ENCODE measurements at places on chromosomes 3 and 15.

- H3K27me3 ChIP-seq: no peaks in the 10 kb centered on the region
- H3K36me3 ChIP-seq: no peaks in the 10 kb centered on the region
- no peaks in the 10 kb centered on the region for H3K4me1 ChIP-seq
- no peak for DNase-seq
- H3K27ac ChIP-seq: no peak overlapping the region
Measured at GRCh38 chr3:124516333-124516732, 213.9 kb upstream of the UMPS start.

DNA sequence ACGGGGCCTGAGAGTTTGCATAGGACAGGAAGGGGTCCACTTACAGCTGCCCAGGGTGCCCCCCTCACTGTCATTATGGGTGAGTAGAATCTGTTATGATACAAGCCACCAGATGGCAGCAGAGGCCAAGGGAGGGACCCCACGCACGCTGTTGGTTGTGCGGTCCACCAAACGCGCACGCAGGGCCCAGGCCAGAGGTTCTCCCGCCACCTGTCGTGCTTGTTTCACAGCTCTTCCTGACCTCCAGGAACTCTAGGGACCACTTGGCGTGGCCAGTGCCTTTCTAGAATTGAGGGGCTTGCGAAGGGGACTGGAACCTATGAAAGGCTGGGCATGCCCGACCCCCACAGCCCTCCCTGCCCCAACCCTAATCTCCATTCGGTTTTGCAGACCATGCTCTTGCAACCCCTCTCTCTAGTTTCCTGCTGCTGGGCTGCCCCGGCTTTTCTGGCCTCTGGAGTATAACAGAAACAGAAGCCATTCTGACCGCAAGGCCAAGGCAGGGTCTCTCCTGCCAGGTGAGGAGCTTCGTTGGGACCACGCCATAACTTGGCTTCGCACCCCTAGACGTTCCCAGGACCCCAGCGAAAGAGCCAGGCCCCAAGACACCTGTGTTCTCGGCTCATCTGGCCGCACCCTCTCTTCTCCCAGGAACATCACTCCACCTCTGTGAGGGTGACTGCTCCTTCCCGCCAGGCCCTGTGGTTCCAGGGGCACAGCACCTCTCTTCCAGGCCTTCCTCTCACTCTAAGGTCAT, 46.0 kb downstream of the ALDH1L1 start:
- H3K27ac ChIP-seq: no peak overlapping the region
- H3K27me3 ChIP-seq: no peaks in the 10 kb centered on the region
- peak; percentile 63 for DNase-seq
- peaks cover 11% of the 10 kb centered on the region for H3K4me1 ChIP-seq
- no peaks in the 10 kb centered on the region for H3K36me3 ChIP-seq
- no peak overlapping the region for H3K4me3 ChIP-seq

DNA sequence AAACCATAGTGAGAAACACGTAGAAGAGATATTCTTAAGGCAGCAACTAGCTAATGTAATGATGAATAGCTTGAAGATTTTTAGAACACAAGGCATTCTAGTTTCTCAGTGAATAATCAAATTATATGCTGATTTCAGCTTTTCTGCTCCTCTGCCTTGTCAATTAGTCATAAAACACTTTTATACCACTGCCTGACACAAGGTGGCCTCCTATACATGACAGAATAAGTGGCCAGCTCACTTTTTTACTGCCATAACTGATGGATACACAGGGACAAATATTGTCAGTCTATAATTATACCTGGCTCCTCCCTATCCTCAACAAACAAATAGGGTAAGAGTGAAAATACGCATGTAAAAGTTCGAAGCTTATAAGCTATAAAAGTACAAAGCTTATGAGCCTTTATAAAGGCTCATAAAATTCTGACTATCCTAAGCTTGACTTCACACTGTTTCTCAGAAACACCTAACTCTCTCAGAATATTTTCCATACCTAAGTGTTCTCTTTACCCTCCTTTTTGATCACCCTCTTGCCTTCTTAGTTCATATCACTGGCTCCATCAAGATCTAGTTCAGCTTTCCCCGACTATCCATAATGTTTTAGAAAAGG, 81.6 kb downstream of the HERC1 start:
- H3K27ac ChIP-seq: no peak overlapping the region
- DNase-seq: no peak
- H3K4me3 ChIP-seq: no peak overlapping the region
- H3K27me3 ChIP-seq: no peaks in the 10 kb centered on the region

DNA sequence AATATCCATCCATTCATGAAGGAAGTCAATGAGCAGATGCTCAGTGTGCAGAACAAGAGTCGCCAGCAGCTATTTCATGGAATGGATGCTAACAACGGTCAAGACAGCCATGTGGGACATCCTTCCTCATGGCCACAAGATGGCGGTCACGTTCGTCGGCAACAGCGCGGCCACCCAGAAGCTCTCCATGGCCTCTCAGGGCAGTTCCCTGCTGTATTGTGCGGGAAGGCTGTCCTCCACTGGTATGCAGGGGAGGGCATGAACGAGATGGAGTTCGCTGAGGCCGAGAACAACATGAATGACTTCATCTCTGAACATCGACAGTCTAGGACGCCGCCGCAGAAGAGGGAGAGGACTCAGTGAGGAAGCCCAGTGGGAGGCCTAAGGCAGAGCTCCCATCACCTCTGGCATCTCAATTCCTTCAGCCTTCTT, 208.3 kb downstream of the TJP1 start:
- H3K27me3 ChIP-seq: no peaks in the 10 kb centered on the region
- no peak for DNase-seq
- no peaks in the 10 kb centered on the region for H3K4me1 ChIP-seq
- H3K4me3 ChIP-seq: no peak overlapping the region
- no peak overlapping the region for H3K27ac ChIP-seq

DNA sequence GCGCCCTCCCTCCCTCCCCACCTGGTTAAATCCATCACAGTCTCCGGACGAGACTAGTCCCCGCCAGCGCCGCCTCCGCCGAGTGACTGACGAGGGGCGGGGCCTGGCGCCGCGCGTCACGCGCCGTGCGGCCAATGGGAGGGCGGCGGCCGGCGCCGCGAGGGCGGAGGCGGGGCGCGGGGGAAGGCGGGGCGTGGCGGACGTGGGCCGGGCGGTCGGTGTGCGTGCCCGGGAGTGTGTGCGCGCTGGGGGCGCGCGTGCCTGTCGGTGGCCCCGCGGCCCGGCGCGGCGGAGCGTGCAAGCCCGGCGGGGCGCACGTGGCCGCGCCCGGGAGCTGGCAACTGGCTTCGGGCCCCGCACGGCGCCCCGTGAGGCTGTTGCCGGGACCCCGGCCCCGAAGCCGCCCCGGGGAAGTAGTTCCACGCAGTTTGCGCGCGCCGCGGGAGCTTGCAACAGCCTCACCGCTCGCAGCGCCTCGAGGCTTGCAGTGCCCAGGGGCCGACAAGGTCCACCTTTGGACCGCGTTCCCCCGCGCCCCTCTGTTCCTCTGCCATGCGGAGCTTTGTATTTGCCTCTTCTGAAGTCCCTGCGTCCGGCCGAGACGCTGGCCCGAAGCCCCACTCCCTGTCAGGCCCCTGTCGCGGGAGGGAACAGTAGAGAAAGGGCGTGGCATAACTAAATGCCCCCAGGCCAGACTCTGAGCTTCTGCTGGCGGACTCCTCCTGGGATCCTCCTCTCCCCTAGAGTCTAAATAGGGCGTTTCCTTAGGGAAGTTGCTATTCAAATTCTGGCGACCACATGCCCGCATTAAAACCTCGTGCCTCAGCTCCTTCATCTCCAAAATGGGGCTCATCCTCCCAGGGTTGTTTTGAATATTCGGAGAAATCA, 400.9 kb downstream of the SHQ1 start:
- peak; percentile 93 for DNase-seq
- peak overlapping the region; percentile 68 for H3K4me3 ChIP-seq
- H3K36me3 ChIP-seq: no peaks in the 10 kb centered on the region
- H3K27ac ChIP-seq: peak overlapping the region; percentile 87

- peaks cover 49% of the 10 kb centered on the region for H3K36me3 ChIP-seq
- DNase-seq: no peak
- H3K4me1 ChIP-seq: peaks cover 64% of the 10 kb centered on the region
- no peaks in the 10 kb centered on the region for H3K27me3 ChIP-seq
- H3K27ac ChIP-seq: peak overlapping the region; percentile 72
Measured at GRCh38 chr15:85702321-85703101, 92.2 kb downstream of the KLHL25 start.

DNA sequence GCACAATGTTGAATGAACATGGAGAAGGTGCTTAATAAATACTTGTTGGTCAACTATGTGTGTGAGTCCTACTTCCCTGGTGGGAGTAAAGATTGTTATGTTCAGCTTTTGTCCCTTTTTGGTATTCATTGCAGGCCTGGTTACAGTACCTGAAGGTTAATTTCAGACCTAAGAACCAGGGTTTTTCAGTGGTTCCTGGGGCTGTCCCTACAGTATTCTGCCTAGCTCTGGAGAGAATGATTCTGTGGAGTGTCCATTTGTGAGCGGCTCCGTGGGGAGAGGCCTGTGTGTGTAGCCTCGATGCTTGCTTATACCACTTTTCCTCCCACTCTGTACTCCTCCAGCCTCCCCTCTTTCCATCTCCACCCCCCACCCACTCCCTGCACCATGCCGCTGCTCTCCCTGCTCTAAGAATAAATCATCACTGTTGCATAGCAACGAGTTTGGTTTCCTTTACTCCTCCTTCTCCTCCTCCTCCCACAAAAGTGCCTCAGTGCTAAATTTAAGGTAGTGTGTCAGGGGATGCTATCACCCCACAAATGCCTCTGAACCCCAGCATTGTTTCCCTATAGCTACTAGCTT, 150.6 kb upstream of the ROPN1 start:
- no peaks in the 10 kb centered on the region for H3K4me1 ChIP-seq
- no peaks in the 10 kb centered on the region for H3K27me3 ChIP-seq
- no peak for DNase-seq
- H3K27ac ChIP-seq: no peak overlapping the region
- H3K4me3 ChIP-seq: no peak overlapping the region

GRCh38 chr15:57134851-57135250, 216.4 kb downstream of the TCF12 start:
- H3K27me3 ChIP-seq: no peaks in the 10 kb centered on the region
- no peak overlapping the region for H3K4me3 ChIP-seq
- H3K27ac ChIP-seq: no peak overlapping the region
- peaks cover 27% of the 10 kb centered on the region for H3K4me1 ChIP-seq

GRCh38 chr3:12427551-12427950, 56.7 kb upstream of the TSEN2 start:
- no peak for DNase-seq
- peaks cover 32% of the 10 kb centered on the region for H3K4me1 ChIP-seq
- H3K4me3 ChIP-seq: no peak overlapping the region
- no peaks in the 10 kb centered on the region for H3K27me3 ChIP-seq

DNA sequence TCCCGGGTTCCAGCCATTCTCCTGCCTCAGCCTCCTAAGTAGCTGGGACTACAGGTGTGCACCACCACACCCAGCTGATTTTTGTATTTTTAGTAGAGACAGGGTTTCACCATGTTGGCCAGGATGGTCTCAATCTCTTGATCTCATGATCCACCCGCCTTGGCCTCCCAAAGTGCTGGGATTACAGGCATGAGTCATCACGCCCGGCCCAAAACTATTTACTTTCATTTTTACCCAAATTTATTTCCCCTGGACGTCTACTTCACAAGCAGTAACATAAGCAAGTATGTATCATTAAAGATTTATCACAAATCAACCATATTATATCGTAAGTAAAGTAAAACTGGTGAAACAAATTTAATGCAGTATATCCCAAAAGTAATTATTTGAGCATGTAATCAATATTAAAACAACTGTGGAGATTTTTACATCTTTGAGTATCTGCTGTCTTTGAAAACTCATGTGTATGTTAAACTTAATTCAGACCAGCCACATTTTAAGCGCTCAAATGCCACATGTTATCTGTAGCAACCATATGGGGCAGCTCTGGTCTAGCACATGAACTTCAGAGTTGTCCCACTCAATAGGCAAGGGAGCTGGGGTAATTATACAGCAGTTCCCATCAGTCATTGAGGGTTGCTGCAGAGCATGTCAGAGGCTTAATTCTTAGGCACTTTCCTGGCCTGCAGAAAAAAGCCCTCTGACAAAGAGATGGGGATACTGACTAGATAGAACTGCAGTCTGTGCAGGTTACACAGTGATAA, 185.7 kb upstream of the CTDSPL start:
- no peaks in the 10 kb centered on the region for H3K36me3 ChIP-seq
- no peak overlapping the region for H3K4me3 ChIP-seq
- peaks cover 13% of the 10 kb centered on the region for H3K4me1 ChIP-seq
- no peak for DNase-seq

GRCh38 chr15:48388016-48388851, 57.0 kb downstream of the DUT start:
- H3K27ac ChIP-seq: no peak overlapping the region
- H3K36me3 ChIP-seq: no peaks in the 10 kb centered on the region
- no peak for DNase-seq
- H3K4me3 ChIP-seq: no peak overlapping the region
- peaks cover 14% of the 10 kb centered on the region for H3K4me1 ChIP-seq

DNA sequence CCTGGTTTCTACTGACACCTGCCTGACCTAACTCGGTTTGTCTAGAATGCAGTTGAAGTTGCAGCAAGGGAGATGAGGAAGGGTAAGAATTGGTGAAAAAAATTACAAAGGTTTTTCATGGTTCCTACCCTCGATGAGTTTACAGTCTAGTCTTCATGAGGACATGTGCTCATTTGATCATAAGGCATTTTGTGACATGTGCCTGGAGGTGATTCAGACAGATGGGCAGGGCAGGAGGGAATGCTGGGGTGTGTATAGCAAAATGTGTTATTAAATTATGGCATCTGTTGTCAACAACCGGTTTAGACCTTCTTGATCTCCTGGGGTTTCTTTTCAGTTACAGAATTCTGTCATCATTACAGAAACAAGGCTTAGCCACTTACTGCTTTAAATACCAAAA, 101.2 kb downstream of the CACNA1D start:
- H3K4me1 ChIP-seq: peaks cover 12% of the 10 kb centered on the region
- no peaks in the 10 kb centered on the region for H3K36me3 ChIP-seq
- no peak overlapping the region for H3K4me3 ChIP-seq
- no peaks in the 10 kb centered on the region for H3K27me3 ChIP-seq
- no peak for DNase-seq

DNA sequence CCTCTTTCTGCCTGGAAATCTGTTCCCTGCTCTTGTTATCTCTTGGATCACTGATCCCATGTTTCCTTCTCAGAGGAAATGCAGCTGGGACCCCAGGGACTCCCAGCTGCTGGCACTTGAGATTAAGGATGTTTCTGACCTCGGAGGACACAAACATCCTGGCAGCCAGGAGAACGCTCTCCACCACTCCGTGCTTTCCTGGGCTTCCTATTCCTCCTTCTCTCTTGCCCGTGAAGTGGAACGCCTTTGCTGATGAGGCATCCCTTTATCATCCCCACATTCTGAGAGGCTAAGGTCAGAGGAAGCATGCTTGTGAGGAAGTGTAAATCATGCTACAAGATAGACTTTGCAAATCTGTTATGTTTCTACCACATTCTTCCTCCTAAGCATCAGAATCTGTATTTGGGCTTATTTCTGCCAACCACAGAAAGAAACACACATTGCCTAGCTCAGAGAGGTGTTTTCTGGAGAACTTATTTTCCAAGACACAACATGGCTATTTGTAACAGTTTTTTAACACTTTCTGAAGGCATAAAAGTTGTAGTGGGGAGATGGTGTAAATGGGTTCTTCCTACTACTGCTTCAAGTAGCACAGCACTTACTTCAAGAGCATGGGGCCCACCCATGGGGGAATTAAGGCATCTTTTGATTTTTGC, 25.6 kb upstream of the LDHAL6B start:
- no peak overlapping the region for H3K4me3 ChIP-seq
- H3K27me3 ChIP-seq: no peaks in the 10 kb centered on the region
- no peak overlapping the region for H3K27ac ChIP-seq

GRCh38 chr15:31004220-31004733, 12.8 kb upstream of the MTMR10 start:
- H3K27me3 ChIP-seq: no peaks in the 10 kb centered on the region
- H3K4me3 ChIP-seq: no peak overlapping the region
- no peaks in the 10 kb centered on the region for H3K36me3 ChIP-seq
- no peak overlapping the region for H3K27ac ChIP-seq
- peaks cover 6% of the 10 kb centered on the region for H3K4me1 ChIP-seq
- DNase-seq: no peak

All from lower lobe of right lung (tissue), 2 donors.